Activated T-cell treated with anti-CD3 and anti-CD28 coated beads for 24 hours (primary cell): ENCODE measurements at places on chromosomes 3 and 15.

DNA sequence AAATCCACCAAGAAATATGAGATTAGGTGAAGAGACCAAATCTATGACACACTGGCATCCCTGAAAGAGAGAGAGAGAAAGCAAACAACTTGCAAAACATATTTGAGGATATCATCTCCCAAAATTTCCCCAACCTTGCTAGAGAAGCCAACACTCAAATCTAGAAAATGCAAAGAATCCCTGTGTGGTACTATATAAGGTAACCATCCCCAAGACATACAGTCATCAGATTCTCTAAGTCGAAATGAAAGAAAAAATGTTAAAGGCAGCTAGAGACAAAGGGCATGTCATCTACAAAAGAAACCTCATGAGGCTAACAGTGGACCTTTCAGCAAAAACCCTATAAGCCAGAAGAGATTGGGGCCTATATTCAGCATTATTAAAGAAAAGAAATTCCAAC, 622.1 kb upstream of the LMCD1 start:
- no peak for DNase-seq

- DNase-seq: no peak
These were observed 108.1 kb upstream of the PLAAT1 start for GRCh38 chr3:193132964-193133363.

DNA sequence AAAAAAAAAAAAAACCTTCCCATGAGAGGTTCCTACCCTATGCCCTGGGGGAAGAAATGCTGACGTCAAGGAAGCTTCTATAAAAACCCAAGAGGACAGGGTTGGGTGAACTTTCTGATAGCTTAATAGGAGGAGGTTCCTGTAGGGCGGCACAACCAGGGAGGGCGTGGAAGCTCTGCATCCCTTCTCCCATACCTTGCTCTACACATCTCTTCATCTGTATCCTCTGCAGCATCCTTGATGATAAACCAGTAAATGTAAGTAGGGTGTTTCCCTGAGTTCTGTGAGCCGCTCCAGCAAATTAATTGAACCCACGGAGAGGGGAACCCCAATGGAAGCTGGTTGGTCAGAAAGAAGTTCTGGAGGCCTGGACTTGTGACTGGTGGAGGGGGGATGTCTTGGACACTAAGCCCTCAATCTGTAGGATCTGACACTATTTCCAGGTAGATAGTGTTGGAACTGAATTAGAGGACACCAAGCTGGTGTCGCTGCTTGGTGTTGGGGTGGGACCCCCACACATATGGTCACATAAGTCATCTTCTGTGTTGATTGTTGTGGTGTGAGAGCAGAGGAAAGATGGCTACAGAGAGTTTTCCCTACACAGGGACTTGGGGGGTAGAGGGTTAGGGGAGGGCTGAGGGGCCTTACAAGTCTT, 91.5 kb downstream of the ST6GAL1 start:
- no peak for DNase-seq

DNA sequence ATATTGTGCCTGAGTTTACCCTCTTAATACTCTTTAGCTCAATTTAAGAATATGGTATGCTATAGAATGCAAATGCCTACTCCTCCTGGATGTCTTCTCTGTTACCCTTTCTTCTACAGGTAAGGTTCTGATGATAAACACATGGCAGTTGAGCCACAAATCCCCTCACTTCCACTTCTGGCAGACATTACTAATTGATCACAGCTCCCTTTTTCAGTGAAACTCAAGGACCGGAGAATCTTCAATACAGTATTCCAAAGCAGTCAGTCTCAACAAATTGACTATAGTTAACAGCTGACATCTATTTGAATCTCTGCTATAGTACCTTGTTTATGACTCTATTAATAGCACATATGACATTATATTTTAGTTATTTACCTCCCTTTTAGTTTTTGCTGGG, 232.1 kb upstream of the ADAMTS9 start:
- no peak for DNase-seq

DNA sequence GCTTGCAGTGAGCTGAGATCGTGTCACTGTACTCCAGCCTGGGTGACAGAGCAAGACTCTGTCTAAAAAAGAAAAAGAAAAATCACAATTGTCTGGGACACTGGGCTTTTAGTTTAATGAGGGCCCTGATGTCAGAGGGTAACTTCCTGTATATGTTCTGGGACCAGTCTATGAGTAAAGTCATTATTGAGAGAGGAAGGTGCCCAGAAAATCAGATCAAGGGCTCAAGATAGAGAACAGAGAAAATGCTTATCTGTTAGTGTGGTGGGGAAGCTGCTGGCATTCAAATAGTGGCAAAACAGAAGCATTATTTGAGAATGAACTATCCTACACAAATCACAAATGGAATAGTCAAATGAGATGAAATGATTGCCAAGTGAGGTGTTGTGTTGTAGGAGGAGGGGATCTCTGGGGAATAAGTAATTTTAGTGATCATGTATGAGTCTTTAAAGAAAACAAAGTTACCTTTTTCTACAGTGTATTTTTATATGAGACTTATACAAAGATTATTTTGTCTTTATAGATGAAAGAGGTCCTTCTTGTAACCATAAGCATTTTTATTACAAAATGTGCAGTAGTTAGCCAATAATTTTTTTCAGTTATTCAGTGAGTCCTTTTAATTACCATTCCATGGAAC, 13.4 kb downstream of the ARIH2 start:
- DNase-seq: no peak

- DNase-seq: no peak
These were observed 31.1 kb downstream of the TPM1 start for GRCh38 chr15:63073497-63074172.

DNA sequence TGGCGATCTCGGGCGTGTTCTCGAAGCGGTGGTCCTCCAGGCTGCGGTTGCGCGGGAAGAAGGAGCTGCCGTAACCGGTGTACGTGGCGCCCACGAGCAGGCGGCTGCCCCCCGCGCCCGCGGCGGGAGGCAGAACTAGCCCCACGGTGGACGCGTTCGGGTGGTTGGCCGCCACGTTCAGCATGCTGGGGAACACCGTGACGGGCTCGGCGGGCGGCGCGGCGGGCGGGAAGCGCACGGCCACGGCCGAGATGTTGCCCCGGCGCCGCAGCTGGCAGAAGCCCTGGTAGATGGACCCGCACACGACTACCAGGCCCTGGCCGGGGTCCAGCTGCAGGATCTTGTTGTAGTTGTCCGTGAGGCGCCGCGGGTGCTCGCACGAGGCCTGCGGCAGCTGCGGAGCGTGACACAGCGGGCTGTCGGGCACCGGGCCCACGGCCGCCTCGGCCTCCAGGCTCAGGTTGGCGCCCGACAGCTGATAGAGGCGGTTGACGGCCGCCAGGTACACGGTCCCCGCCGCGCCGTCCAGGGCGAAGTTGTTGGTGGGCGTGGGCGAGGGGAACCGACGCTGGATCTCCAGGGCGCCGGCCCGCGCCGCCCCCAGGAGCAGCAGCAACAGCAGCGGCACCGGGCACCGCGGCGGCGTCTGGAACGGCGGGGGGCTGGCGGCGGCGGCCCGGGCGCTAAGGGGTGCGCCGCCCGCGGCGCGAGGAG, 397 bp downstream of the PLXND1 start:
- no peak for DNase-seq

DNA sequence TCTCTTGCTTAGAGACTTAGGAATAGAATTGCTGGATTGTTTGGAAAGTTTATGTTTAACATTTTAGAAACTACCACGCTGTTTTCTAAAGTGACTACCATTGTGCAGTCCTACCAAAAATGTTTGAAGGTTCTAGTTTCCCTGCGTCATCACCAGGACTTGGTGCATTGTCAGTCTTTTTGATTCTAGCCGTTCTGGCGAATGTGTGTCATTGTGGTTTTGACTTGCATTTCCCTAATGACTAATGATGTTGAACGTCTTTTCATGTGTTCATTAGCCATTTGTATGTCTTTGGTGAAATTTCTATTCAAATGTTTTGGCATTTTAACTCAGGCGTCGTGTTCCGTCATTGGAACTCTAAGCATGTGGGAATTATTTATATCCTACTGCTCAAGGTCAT, 58.0 kb downstream of the CHD2 start:
- DNase-seq: peak; percentile 61

DNA sequence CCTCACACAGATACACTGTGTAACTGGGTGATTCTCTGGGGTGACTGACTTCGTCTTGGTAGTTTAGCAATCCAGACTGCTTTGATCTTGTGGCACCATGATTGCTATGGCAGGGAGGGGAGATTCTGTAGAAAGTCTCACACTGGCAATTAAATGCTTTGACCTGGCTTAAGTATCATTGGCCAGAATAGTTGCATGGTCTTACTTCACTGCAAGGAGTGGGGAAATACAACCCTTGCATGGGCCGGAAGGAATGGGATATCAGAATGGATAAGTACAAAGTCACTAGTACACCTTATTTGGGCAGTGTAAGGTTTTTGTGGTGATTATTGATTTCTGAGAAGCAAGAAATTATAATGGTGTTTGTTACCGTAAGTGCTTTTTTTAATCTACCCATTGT, 153.8 kb downstream of the UBE2E2 start:
- DNase-seq: no peak

DNA sequence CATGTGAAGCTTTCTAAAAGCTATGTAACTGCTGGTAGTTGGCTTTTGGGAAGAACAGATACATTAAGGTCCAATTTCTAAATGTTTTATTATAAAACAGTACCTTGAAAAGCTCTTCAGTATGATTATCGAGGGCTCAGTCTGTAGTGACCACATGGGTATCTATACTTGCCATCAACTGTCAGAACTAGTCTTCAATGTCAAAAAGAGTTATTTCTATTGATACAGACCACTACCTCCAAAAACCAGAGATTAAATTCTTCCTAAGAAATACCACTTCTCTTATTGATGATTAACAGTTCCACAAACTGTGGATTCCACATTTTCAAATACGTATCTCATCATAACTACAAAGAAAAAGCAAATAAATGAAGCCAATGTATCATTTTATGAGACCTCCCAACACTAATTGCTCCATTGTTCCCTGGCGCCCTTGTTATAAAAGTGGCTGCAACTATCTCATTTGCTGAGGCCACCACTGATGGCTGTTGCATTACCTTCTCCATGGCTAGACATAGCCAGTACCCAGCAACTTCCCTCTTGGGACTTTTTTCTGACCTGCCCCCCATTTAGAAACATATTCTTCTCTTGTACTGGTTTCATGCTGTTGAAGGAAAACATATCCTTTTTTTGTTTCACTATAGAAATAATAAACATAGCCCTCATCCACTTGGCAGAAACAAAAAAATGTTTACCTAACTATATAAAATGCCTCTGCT, 33.9 kb upstream of the MBNL1 start:
- no peak for DNase-seq

DNA sequence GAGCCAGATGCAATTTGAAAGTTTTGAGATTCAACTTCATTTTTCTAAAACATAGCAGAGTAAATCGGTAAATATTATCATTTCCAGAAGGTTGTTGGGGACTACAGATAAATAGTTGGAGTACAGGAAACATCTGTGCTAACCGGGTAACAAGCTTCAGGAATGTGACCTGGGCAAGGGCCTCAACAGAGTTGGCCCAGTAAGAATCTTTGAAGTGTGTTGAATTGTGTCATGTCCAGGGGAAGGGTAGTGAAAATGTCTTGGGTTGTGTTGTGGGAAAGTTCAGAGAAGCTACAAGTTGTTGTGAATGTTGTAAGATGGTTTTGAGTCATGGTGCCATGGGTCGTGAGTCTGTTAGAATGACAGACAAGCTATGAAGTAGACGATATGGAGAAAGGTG, 35.7 kb downstream of the SQOR start:
- DNase-seq: no peak

- no peak for DNase-seq
These were observed 630.1 kb upstream of the KCNMB2 start for GRCh38 chr3:177906126-177906511.

DNA sequence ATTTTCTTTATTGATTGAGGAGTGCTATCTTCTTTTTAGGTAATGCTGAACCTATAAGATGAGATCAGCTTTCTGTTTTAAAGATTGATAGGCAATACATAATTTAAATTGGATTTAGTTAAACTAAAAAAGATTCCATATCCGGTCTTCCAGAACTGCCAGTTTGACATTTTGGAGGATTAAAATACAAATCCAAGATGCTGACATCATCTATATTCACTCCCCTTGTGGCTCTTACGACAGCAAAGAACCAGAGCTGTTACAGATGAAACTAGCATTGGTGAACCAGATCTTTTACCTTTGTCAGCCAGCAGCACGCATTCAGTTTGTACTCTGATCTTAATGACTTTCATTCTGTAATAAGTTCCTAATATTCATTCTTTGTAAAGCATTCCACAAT, 218.7 kb downstream of the ZIC4 start:
- DNase-seq: no peak

DNA sequence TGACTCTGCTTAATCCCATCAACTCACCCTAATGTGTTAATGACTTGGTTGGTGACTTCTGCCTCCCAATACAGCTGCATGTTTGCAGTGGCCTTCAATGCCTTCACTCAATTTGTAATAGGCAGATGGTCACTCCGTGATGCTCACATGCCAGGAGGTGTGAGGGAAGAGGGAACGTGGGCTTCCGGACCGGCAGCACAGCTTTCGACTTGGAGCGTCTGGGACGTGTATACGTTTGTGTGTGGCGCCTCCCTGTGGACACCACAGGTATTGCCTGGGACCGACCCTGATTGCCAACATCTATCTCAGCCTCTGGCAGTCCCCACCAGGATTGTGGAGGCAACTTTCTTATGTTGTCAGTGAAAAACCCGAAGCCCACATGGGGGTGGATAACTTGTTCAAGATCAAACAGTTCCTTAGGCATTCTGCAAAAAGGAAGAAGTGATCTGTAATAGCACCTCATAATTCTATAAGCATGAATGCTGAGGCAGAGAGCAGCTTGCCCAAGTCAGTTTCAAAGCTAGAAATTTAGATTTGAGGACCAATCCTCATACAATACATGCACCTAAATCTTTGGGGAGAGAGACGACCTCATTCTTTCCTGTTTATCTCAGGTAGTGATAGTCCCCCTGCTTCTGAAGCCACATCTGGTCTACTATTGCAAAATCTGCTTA, 16.9 kb downstream of the MRPL46 start:
- peak; percentile 57 for DNase-seq

GRCh38 chr3:175457301-175457700, 598.2 kb downstream of the NAALADL2 start:
- DNase-seq: no peak

DNA sequence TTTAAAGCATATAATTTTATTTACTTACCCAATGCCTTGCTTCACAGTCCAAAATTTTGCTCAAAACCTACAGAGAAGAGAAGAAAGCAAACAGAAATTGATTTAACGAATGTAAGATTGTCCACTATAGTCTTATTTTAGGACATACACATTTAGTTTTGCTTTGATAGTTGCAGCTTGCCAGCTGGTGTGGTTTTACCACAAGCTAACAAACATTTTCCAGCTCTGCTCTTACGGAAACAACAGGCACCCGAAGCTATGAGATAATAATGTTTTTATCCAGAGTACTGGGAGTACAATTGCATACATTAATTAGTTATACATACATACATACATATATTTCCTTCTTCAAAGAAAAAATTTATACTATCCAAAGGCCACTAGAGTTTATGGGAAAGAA, 10.4 kb downstream of the BCL6 start:
- no peak for DNase-seq

- no peak for DNase-seq
These were observed 1.9 kb downstream of the PPP4R2 start for GRCh38 chr3:72998466-72998865.

GRCh38 chr15:41269887-41270286, 38.8 kb downstream of the CHP1 start:
- no peak for DNase-seq

- no peak for DNase-seq
These were observed 160.7 kb downstream of the STAC start for GRCh38 chr3:36540888-36541518.

- no peak for DNase-seq
These were observed 15.7 kb downstream of the SCAANT1 start for GRCh38 chr3:63896332-63897030.

GRCh38 chr3:13414040-13414729, 5.9 kb downstream of the NUP210 start:
- peak; percentile 45 for DNase-seq
